ENCODE measurements at places on chromosomes 3 and 15. TPM values are rescaled to one million over a fixed set of nuclear protein-coding genes. Genes with fewer than 3 reads are reported as not detected.

TUSC7 gene
- not detected for total RNA-seq

DNA sequence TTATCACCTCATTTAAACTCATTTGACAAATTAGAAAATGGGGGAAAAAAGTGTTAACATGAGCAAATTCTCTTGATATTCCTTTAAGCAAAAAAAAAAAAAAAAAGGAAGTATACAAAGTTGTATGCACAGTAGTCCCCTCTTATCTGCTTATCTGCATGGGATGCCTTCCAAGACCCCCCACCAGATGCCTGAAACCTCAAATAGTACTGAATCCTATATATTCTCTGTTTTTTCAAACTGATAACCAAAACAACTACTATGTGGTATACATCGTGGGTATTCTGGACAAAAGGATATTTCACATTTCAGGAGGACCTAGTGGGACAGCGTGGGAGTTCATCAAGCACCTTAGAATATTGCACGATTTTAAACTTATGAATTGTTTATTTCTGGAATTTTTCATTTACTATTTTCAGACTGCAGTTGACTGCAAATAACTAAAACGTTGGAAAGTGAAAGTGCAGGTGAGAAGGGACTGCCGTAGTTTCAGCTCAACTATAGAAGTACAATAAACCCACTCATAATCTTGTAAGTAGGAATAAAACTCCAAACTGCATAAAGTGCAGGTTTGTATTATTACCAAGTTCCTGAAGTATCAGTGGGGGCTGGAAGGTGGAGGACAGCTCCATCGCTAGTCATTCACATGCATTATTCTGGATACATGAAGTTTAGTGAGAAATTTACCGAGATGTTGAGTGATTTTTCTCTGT is 43.6 kb upstream of the PLCL2 start:
- H3K4me3 ChIP-seq: no peak overlapping the region
- H3K27ac ChIP-seq: peak overlapping the region; percentile 58
- H3K4me1 ChIP-seq: peaks cover 32% of the 10 kb centered on the region
- H3K36me3 ChIP-seq: no peaks in the 10 kb centered on the region

DNA sequence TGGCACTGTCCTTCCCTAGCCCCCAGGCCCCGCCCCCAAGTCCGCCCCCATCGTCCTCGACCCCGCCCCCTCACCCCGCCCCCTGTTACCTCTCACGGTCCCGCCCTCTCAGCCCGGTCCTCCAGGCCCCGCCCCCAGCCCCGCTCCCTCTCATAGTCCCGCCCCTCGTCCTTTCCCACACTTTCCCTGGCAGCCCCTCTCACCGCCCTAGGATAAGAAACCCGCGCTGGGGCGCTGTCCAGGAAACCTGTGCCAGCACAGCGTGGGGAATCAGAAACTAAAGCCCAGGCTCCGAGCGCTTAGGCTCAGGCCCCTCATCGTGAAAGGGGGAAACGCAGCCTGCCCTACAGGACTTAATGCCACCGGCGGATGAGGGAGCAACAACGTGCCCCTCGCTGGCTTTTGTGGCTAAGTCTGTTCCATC is 20.9 kb downstream of the TRPM1 start:
- no peaks in the 10 kb centered on the region for H3K27me3 ChIP-seq
- H3K27ac ChIP-seq: no peak overlapping the region
- peak; percentile 69 for DNase-seq
- H3K4me1 ChIP-seq: no peaks in the 10 kb centered on the region
- H3K4me3 ChIP-seq: peak overlapping the region; percentile 27

ALDH1A3 gene
- 99.9 TPM for total RNA-seq

DNA sequence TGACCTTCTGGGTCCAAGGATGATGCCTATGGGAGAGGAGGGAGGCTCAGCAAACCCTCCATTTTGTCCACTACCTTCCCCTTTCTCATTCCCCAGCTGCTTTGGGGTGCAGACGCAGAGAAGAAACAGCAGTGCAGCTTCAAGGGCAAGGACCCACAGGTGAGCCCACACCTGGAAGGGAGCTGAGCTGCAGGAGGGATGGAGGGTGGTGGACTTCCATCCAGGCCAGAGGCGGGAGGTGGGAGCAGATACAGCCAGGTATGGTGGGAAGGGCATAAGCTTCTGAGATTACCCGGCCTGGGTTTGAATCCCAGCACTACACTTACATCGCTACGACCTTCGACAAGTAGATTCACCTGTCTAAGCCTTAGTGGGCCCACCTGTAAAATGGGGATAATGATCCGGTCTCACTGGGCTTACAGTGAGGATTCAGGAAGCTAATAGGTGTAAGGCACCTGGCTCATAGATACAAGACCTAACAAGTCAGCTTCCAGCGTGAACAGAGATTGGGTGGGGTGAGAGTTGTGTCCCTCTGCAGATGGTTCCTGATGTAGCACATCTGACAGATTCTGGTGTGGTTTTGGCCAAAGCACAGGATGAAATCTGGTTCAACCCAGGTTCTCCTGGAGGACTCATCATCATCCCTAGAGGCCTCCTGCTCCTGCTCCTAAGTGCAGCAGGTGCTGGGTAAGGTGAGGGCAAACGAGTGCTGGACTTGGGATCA is 15.9 kb downstream of the CIB1 start:
- H3K36me3 ChIP-seq: no peaks in the 10 kb centered on the region
- H3K4me1 ChIP-seq: peaks cover 16% of the 10 kb centered on the region
- no peak overlapping the region for H3K27ac ChIP-seq
- H3K27me3 ChIP-seq: no peaks in the 10 kb centered on the region
- H3K4me3 ChIP-seq: no peak overlapping the region

- DNase-seq: no peak
- no peak overlapping the region for H3K27ac ChIP-seq
- no peaks in the 10 kb centered on the region for H3K36me3 ChIP-seq
- no peaks in the 10 kb centered on the region for H3K27me3 ChIP-seq
These were observed 1.6 kb downstream of the NKTR start for GRCh38 chr3:42601896-42602581.

C3orf22 gene
- total RNA-seq: not detected

DNA sequence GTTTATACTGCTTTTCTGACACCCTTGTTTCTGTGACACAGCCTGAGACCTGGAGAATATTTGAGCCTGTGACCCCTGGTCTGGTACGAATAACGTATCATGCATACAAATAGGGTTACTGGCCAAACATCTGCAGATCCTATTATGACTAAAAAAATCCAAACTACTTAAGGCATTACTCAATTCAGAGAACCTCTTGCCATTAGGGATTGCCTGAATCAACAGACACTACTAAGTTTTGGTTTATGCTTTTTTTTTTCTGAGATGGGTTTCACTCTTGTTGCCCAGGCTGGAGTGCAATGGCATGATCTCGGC is 35.4 kb downstream of the OSBPL10 start:
- H3K36me3 ChIP-seq: no peaks in the 10 kb centered on the region
- peaks cover 2% of the 10 kb centered on the region for H3K4me1 ChIP-seq
- no peak overlapping the region for H3K4me3 ChIP-seq
- no peaks in the 10 kb centered on the region for H3K27me3 ChIP-seq

CCR8 gene
- total RNA-seq: not detected

- no peaks in the 10 kb centered on the region for H3K4me1 ChIP-seq
- H3K27me3 ChIP-seq: no peaks in the 10 kb centered on the region
- no peak for DNase-seq
- no peaks in the 10 kb centered on the region for H3K36me3 ChIP-seq
These were observed 37.1 kb downstream of the RPL39L start for GRCh38 chr3:187102073-187102634.

DNA sequence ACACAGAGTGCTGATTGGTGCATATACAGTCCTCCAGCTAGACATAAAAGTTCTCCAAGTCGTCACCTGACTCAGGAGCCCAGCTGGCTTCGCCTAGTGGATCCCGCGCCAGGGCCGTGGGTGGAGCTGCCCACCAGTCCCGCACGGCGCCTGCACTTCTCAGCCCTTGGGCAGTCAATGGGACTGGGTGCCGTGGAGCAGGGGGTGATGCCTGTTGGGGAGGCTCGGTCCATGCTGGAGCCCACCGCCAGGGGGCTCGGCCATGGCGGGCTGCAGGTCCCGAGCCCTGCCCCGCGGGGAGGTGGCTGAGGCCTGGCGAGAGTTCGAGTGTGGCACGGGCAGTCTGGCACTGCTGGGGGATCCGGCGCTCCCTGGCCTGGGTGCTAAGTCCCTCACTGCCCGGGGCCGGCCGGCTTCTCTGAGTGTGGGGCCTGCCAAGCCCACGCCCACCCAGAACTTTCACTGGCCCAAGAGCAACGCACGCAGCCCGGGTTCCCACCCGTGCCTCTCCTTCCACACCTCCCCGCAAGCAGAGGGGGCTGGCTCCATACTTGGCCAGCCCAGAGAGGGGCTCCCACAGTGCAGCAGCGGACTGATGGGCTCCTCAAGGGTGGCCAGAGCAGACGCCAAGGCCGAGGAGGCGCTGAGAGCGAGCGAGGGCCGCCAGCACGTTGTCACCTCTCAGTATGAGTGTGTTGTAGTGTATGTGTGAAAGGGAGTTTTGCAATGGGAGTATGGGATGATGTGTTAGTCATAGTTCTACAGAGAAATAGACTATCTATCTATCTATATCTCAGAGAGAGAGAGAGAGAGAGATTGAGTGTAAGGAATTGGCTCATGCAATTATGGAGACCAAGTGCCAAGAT is 69.0 kb downstream of the UBE2E2 start:
- H3K4me1 ChIP-seq: no peaks in the 10 kb centered on the region
- no peak for DNase-seq
- no peaks in the 10 kb centered on the region for H3K27me3 ChIP-seq

- H3K4me3 ChIP-seq: no peak overlapping the region
- H3K36me3 ChIP-seq: peaks cover 8% of the 10 kb centered on the region
- H3K4me1 ChIP-seq: no peaks in the 10 kb centered on the region
- H3K27me3 ChIP-seq: no peaks in the 10 kb centered on the region
- DNase-seq: no peak
These were observed 15.4 kb downstream of the ZSCAN2 start for GRCh38 chr15:84616235-84616634.

PLA2G4D gene
- total RNA-seq: not detected

SH3BP5 gene
- total RNA-seq: 12.8 TPM

GRCh38 chr3:57803647-57804081 is 47.6 kb downstream of the SLMAP start:
- H3K27me3 ChIP-seq: no peaks in the 10 kb centered on the region
- no peak overlapping the region for H3K27ac ChIP-seq
- DNase-seq: no peak
- H3K4me1 ChIP-seq: peaks cover 23% of the 10 kb centered on the region
- no peak overlapping the region for H3K4me3 ChIP-seq
- H3K36me3 ChIP-seq: no peaks in the 10 kb centered on the region

DNA sequence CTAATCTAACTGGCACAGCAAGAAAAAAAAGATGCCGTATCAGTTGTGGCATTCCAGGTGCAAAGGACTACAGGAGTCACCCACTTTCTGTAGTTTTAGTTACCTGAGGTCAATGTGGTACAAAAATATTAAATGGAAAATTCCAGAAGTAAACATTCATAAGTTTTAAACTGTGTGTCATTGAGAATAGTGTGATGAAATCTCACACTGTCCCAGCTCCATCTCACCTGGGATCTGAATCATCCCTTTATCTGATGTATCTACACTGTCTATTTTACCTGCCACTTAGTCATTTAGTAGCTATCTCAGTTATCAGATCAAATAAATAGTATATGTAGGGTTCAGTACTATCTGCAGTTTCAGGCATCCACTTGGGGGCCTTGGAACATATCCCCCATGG is 26.7 kb downstream of the GBE1 start:
- no peak for DNase-seq
- H3K27me3 ChIP-seq: no peaks in the 10 kb centered on the region
- no peaks in the 10 kb centered on the region for H3K36me3 ChIP-seq
- no peak overlapping the region for H3K4me3 ChIP-seq
- no peak overlapping the region for H3K27ac ChIP-seq

DNA sequence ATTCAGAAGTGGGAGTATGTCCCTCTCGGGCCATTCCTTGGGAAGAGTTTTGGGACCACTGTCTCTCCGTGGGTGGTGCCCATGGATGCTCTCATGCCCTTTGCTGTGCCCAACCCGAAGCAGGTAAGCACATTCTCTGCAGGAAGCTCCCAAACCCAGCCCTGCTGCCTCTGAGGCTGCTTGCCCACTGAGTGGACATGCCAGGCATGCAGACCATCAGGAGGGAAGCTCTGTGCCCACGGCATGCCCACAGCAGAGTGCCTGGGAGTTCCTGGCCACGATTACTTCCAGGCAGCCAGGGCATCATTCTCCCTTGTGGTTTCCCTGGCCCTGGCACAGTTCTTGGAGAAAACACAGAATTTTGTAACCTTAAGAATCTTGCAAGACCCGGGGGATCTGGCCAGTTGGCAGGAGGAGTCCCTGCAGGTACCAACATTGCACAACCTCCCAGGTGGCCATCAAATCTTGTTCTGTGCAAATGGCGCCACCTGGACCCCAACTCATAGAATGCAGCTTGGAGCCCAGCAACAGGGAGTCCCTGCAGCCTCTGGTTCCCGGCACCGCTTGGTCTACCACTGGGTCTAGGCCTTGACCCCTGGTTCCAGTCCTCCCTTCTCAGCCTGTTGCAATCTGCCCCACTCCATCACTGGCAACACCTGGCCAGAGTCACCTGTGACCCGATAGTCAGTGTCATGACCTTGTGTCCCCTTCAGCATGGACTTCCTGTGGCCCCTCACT is 20.4 kb downstream of the FAH start:
- DNase-seq: peak; percentile 88
- no peak overlapping the region for H3K4me3 ChIP-seq
- no peak overlapping the region for H3K27ac ChIP-seq
- H3K27me3 ChIP-seq: no peaks in the 10 kb centered on the region
- H3K4me1 ChIP-seq: no peaks in the 10 kb centered on the region
- no peaks in the 10 kb centered on the region for H3K36me3 ChIP-seq

DHX30 gene
- total RNA-seq: 72.9 TPM

DNA sequence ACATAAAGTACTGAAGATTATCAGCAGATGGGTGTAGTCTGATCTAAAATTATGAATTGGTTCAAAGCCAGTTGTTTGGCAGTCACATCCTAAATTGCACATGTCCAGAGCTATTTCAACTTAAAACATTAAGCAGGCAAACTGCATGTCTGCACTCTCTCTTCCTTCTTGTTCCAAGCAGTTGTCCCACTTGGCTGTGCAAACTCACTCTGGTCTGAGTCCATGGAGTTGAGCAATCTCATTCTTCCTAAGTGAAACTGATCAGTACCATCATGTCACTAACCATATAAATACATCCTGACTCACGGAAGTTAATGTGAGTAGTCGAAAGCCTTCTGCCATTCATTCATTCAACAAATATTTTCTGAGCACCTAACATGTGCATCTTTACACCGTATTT is 353.0 kb downstream of the ROBO1 start:
- no peaks in the 10 kb centered on the region for H3K4me1 ChIP-seq
- no peak for DNase-seq
- H3K36me3 ChIP-seq: no peaks in the 10 kb centered on the region
- H3K4me3 ChIP-seq: no peak overlapping the region
- H3K27me3 ChIP-seq: no peaks in the 10 kb centered on the region
- H3K27ac ChIP-seq: no peak overlapping the region

ZNF106 gene
- 44.3 TPM for total RNA-seq

MAGEF1 gene
- 12.4 TPM for total RNA-seq

GRIP2 gene
- total RNA-seq: 0.80 TPM

Measured in Peyer's patch (tissue), 4 donors.